ENCODE measurements at places on chromosomes 3 and 15.
A peak's percentile ranks its signal among the peaks of the same experiment; 100 is the strongest.

GRCh38 chr15:88029696-88030095 is 226.8 kb downstream of the NTRK3 start:
- DNase-seq, result no peak

- DNase-seq, result no peak
Measured at GRCh38 chr15:58505581-58505980, 73.8 kb downstream of the LIPC start.

DNA sequence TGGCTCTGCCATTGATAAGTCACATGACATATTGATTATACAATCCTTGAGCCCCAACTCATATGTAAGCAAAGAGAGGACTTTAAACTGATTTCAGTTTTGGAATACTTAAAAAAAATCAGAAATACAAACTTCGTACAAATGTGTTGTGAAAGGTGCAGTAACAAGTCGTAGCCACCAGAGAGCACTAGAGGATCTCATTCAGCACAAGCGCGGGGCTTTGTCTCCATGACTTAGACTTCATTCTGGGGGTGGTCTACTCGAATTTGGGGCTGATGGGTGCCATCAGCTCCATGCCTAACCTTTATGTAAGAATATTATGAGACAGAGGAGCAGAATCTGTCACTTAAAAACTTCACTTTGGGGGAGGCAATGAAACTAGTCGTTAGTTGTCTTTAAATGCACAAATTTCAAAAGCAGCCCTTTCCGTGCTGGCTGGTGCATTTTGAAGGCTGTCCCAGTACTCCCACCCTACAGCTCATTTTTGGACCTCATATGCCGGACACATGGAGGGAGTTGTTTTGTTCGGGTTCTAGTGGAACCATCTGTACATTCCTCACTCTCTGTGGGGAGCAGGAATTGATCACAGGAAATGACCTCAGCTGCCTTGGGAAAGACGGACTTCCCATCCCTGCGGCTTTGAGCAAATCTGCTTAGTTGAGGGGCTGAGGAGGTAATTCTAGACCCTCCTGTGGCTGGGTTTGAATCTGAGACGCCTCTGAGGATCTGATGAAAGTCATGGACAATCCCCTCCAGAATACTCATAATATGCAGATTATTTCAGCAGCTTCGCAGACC is 27.5 kb upstream of the MASP1 start:
- peak; percentile 59 for DNase-seq

DNA sequence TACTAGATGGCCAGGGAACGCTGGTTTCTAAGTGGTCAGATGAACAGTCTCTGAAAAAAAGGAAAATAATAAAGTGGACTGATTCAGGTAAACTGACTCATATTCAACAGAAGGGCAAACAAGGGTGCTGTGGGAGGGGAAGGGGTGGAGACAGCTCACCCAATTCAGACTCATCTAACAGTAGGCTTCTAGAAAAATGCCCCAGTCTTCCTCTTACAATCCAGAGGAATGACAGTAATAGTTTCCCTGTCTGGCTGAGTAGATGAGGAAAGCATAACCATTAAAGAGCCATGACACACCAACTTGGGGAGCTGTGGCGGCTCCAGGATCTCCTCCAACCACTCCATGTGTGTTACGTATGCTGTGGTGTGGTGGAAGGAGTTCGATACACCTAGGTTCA is 231.4 kb upstream of the UMPS start:
- no peak for DNase-seq

DNA sequence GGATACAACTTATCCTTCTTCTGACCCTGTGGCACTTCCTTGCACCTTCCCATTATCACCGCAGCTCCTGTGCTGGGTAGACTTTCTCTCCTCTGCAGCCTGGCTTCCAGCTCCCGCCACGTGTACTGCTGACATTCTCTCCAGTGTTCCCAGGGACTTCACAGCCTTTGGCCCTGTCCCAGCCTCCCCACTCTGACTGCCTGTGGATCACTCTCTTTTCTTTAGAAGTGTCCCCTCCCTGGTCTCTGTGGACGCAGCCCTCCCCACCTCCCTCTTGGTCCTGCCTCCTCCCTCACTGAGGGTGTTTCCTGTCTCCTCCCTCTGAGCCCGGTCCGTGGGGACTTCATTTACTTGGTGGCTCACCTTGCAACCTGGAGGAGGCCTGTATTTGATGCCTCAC is 17.4 kb downstream of the PDIA5 start:
- DNase-seq, result no peak

- DNase-seq, result no peak
Measured at GRCh38 chr3:27686642-27687041, 35.5 kb downstream of the EOMES start.

DNA sequence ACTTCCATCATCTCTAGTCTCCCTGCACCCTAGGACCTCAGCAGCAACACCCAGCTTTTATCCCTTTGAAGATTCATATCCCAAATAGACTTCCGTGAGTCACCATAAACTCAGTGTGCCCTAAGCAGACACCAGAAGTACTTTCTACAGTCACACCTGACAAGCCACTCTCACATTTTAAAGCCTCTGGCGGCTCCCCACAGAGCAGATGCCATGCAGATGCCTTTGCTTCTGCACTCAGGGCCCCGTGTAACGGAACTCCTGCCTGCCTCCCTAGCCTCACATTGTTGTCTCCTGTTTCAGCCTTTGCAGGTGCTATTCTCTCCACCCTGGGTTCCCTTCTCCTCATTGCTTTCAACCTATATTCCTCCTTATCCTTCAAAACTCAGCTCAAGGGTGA is 155.5 kb upstream of the SLC24A5 start:
- DNase-seq, result peak; percentile 25

DNA sequence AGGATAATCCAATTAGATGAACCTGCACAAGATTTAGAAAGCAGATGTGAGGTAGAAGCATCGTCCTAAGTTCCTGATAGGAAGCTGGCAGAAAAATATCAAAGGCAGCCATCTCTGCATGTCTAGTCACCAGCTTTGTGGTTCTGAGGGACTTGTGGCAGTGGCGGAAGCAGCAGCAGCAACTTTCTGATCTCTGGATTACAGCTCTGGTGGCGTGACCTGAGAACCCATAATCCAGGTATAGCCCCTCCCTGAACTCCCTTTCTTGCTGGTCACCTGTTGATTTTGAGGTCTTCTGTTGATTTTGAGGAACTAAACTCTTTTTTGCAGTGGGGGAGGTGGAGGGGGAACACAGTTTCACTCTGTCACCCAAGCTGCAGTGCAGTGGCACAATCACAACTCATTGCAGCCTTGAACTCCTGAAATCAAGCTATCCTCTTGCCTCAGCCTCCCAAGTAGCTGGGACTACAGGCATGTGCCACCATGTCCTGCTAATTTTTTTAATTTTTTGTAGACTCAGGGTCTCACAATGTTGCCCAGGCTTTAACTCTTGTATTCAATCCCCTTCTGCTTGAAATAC is 7.9 kb downstream of the FSIP1 start:
- peak; percentile 88 for DNase-seq

DNA sequence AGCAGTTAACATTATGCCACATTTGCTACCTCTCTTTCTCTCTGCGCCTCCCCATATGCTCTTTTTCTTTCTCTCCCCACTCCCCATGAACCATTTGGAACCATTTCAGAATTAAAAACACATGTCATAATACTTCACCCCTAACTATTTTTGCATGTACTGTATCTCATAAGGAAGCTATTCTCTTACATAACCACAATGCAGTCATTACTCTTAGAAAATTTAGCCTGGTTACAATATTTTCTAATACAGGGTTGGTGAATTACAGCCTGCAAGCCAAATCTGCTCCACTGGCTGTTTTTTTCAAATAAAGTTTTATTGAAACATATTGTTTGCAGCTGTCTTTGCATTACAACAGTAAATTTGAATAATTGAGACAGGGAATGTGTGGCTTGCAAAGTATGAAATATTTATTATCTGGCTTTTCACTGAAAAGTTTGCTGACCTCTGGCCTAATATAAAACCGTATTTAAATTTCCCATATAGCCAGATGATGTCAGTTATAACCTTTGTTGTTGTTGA is 62.8 kb downstream of the SGO1 start:
- no peak for DNase-seq

- no peak for DNase-seq
Measured at GRCh38 chr3:99907959-99908544, 90.4 kb downstream of the CMSS1 start.

GRCh38 chr3:37955918-37956707 is 34.5 kb upstream of the VILL start:
- DNase-seq, result no peak

DNA sequence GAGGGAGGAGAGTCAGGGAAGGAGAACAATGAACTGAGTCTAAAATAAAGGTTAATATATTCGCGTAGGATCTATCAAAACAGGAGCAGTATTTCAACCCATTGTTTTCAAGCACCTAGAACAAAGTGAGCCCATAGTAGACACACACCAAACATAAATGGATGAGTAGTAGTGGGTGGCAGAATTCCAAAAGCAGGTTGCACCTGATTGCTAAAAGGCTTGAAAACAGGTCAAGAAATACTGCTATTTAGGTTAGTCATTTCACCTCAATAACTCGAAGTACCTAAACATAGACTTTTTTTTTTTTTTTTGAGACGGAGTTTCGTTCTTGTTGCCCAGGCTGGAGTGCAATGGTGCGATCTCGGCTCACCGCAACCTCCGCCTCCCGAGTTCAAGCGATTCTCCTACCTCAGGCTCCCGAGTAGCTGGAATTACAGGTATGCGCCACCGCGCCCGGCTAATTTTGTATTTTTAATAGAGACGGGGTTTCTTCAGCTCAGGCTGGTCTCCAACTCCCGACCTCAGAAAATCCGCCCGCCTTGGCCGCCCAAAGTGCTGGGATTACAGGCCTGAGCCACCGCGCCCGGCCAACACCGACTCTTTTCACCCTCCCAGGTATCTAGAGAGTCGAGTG is 855 bp upstream of the ABHD5 start:
- DNase-seq, result no peak

GRCh38 chr3:56787258-56787775 is 14.4 kb downstream of the ARHGEF3 start:
- DNase-seq, result peak; percentile 66

DNA sequence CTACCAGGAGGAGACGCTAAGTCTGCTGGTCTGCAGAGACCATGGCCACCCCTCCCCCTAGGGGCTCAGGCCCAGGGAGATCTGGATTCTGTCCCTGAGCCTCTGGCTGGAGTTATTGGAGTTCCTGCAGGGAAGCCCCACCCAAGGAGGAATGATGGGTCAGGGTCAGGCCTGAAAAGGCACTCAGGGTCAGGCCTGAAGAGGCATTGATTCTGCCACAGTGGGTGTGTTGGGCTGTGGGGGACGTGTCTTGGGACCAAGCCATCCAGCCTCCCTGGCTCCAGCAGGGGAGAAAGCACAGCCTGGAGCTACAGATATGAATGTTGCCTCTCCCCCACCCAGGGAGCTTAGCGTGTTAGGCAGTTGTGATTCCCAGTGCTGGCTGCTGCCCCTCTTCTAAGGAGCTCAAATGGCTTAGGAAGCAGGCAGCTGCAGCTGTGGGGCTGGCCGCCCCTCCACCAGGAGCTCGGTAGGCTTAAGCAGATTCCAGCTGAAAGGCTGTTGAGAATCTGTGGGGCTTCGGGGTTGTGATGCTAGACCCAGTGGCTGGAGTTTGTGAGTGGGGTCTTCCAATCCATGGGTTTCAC is 176.7 kb downstream of the CHL1 start:
- DNase-seq, result no peak

DNA sequence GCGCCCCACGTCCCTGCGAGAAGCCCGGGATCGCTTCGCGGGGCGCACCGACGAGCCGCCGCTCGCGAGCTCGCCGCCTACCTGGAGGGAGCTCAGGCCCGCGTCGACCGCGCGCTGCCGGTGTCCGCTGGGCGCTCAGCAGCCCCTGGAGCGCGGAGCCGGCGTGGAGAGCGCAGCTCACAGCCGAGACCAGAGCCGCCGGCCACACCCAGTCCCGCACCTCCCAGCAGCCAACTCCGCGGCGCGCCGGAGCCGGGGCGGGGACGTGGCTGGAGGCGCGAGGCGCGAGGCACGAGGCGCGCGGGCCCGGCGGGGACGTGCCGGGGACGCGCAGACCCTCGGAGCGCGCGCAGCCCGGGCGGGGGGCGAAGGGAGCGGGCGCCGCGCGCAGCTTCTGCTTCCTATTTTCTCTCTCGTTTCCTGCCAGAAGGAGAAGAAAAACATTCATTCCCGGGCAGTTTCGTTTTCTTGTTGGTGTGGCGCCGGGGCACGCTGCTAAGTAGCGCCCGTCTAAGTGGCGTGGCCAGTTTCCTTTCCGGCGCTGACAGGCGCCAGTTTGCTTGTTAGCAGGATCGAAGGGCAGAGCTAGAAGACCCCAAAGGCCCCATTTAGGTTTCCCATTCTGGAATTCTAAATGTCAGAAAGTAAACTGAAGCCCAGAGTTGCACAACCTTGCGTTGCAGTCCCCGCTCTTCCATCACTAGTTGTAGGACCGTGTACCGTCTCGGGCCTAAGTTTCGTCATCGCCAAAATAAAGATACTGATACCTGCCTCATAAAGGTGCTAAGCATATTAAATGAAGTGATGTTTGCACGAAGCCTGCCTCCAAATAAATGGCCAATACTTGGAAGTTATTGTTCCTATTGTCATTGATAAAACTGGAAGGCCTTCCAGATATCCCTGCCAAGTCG is at the start of gene GNB4:
Gene GNB4, minus strand, starts transcription at position 206 of the 911 bp plus-strand sequence. CDS start 25,270 bp downstream, outside the sequence.
- no peak for DNase-seq

GRCh38 chr3:193970773-193971206 is 165.2 kb upstream of the HES1 start:
- DNase-seq, result no peak

- no peak for DNase-seq
Measured at GRCh38 chr3:126952261-126952982, 30.5 kb upstream of the PLXNA1 start.

- no peak for DNase-seq
Measured at GRCh38 chr15:92071045-92071634, 217.6 kb downstream of the SLCO3A1 start.

DNA sequence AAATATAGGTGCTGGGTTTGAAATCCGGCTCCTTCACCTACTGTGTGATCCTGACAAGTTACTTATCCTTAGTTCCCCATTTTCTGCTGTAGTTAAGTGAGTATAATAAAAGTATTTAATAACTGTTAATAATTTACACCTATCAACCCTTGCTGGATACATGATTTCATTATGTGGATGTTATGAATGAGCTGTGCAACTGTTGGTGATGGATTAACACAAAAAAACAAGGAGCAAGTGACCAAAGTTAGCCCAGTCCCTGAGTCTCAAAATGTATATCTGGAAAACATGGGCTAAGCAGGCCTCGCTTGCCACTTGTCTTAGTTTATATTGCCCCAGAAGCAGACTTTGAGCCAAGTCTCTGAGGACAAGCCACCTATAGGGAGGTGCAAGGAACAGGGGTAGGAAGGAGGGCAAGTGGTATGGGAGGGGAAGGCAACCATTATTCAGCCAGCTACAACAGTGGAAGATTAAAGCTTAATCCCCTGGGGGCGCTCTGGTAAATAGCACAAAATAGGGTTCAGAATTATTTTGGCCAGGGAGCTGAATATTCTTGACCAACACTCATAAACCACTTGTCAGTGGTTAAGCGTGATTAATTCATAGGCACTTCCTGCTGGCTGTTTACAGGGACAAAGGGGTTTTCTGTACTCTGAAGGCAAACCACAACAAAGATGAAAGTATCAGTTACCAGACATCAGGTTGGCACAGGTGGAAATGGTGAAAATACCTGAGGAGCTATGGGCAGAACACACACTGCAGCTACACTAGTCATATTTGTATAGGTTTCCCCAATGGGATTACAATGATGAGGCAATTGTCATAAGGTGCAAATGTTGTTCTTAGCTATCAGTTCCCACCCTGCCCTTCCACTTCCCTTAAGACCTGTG is 76.2 kb downstream of the TRIM42 start:
- no peak for DNase-seq

All from Jurkat, Clone E6-1 (cell line).